ENCODE measurements at places on chromosomes 2 and 18.

DNA sequence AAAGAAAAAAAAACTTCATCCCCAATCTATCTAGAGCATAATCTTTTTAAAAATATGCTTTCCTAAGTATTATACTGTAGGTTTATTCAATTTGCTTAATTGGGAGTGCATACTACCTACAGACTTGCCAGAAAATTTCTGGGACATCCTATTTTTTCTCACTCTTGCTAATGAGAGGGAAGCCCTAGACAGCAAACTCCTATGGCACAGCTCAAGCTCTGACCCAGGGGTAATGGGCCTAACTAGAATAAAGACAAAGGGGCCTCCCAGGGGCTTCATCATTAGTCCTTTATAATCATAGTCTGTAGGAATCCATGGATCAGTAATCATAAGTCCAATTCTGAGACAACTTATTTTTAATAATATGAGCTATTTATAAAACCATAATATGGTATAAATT, 142.6 kb upstream of the ITGA4 start:
- no peak for DNase-seq

DNA sequence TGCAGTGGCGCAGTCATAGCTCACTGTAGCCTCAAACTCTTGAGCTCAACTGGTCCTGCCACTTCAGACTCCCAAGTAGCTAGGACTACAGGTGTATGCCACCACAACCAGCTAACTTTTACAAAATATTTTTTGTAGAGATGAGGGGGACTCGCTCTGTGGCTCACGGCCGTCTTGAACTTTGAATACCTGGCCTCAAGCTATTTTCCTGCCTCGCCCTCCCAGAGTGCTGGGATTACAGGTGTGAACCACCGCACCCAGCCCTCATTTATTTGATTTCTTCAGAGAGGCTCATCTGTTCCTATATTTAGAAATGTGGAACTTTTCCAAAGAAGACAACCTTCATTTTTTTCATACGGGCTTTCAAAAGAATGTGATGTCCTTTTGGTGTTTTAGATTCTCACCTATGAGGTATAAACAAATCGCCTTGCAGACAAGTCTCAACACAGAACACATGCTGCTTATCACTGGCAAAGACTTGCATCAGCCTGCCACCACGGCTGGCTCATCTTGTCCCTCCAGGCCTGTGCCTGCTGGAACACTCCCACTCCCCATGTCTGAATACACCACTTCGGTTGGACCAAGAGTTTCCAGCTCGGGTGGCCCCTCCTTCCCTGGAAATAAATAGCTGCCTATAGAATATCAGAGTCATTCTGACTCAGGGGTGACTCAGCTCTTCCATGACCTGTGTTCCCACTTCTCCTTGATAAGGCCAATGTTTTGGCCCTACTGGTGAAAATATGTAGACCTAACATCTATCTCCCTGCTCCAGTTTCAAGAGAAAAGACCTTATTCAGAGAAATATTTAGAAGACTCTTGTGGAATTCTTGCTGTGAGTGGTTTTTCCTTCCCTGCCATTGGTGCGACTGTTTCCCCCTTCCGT, 202.6 kb downstream of the TGIF1 start:
- no peak for DNase-seq

GRCh38 chr2:215722986-215723630, 287.2 kb upstream of the FN1 start:
- no peak for DNase-seq

DNA sequence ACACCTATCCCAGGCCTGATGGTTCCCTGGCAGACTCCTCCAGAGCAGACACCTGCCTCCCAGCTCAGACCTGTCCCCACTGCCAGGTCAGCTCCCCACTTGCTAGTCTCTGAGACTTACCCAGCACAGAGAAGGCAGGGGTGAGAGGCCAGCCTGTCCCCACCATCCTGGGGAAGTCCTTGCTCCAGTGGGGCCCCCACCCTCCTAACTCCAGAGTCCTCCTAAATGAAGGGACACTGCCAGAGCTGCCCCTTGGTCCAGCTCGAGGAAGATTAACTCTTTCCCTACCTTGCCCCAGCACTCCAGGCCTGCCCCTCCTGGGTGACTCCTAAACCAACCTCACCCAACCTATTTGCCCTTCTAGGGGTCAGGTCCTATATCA, 30.4 kb upstream of the TNS1 start:
- no peak for DNase-seq

GRCh38 chr2:221570321-221570935, 1.7 kb downstream of the EPHA4 start:
- DNase-seq, result no peak

All from stimulated activated CD4-positive, alpha-beta T cell treated with anti-CD3 and anti-CD28 coated beads, Interleukin-15, amount 100 ng/mL, for 1 hour (primary cell).